ENCODE measurements at places on chromosomes 4 and X.

DNA sequence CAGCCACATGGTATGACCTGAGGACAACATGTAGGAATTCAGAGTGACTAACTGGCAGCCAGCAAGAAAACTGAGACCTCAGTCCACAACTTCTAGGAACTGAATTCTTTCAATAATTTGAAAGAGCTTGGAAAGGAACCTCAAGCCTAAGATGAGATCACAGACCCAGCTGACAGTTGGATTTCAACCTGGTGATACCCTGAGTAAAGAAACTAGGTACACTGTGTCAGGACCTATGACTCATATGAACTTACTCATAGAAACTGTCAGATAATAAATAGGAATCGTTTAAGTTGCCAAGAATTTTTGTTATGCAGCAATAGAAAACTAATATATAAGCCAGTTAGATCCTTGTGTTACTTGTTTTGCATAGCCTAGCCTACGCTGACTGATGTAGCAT lies 102.4 kb upstream of the DCAF12L1 start:
- DNase-seq = no peak

DNA sequence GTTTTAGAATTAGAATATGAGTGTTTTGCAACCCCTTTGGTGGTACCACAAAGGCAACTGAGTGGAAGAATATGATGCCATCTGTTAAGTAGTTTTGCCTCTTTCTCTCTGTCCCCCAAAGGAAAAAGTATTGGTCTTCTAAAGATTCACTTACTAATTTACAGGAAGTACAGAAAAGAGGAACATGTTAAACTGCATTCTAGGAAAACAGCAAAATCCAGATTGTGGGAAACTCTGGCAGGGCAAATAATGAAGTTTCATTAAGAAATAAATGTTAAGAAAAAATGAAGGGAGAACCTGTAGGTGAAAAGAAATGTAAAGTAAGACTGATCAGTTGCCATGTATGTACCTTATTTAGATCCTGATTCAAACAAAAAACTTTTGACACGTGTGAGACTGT lies 39.3 kb downstream of the NSUN7 start:
- no peak for DNase-seq

DNA sequence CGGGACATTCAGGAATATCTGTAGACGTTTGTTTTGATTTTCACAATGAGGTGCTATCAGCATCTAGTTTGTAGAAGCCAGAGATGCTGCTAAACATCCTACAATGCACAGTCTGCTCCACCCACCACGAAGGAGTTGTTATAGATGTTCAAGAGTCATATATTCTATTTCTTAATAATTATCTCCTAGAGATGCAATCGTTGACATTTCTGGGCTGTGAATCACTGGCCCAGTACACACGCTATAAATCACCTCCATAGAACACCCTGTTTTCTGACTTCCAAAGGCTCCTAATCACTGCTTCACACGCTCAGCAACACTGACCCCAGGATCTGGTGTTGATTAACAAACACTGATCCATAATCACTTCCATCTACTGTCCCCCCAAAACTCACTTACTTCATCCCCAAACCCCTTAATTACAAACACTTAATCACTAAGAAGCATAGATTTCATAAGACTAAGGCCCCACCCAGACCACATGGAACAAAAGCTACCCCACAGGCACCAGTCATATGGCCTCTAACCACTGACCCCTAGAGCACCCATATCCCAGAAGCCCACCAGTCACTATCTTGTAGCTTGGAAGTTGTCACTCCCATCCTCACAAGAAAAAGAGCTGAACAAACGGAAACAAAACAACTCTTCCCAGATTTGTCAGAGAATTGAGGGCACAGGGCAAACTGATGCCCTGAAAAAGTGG lies 31.7 kb upstream of the ZNF41 start:
- DNase-seq = no peak

DNA sequence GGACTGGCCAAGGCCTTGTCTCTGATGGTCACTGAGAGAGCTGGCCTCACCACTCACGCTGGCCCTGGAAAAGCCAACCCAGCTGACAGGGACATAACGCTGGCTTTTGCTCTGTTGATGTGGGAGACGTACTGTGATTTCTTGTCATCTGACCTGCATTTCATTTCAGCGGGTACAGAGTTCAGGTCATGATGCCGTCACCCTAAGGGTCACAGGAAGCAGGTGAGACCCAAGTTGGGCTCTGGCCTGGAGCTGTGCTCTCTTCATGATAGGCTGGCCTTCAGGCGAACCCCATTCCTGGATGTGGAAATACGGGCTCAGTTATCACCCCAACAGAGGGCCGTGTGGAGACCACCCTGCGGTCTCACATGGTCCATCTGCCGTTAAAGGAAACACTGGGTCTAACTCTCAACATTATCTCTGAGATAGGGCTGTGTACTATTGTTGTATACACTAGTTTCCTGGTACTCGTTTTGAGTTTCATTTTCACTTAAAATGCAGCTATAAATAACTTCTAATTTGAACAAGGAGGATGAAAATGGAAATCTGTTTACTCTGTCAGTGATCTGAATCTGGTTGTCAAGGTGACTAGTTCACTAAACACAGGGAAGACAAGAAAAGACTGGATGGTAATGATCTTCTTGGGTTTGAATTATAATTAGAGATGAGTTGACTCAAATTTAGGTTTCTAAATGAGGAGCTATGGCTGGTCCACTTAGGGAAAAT lies 89.1 kb downstream of the TBC1D9 start:
- DNase-seq = no peak

GRCh38 chr4:6123116-6123515 lies 77.2 kb downstream of the JAKMIP1 start:
- no peak for DNase-seq

Measured in iPS DF 19.7 (cell line).